Left cardiac atrium (tissue), 4 donors: ENCODE measurements at places on chromosomes 3 and 15. TPM values are rescaled to one million over a fixed set of nuclear protein-coding genes. Genes with fewer than 3 reads are reported as not detected.

GRCh38 chr3:45017821-45018220 is 8.3 kb upstream of the CLEC3B start:
- DNase-seq = no peak

DNA sequence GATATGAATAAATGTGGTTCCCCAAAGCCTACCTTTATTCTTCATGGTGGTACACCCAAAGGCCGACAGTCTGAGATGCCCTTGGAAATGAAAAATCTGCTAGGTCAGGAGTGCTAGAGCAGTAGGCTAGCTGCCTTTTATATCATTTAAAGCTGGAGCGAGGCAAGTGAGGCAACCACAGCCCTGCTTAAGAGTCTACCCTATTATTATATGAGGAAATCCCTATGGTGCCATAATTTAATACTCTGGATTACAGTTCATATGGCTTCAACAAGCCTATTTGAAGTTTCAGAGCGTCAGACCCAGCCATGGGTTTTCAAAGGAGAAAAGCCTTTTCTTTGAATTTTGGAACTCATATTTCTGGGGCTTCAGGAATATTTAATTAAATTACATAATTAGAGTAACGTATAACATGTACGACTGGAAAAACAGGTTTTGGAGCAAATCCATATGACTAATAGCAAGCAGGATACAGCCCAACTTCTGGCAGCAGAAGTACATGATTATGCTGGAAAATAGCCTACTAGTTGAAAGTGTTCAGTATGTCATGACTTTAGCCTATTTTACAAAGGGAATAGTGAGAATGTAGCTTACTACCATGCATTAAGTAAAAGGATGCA is 18.0 kb upstream of the SLTM start:
- no peak for DNase-seq

DNA sequence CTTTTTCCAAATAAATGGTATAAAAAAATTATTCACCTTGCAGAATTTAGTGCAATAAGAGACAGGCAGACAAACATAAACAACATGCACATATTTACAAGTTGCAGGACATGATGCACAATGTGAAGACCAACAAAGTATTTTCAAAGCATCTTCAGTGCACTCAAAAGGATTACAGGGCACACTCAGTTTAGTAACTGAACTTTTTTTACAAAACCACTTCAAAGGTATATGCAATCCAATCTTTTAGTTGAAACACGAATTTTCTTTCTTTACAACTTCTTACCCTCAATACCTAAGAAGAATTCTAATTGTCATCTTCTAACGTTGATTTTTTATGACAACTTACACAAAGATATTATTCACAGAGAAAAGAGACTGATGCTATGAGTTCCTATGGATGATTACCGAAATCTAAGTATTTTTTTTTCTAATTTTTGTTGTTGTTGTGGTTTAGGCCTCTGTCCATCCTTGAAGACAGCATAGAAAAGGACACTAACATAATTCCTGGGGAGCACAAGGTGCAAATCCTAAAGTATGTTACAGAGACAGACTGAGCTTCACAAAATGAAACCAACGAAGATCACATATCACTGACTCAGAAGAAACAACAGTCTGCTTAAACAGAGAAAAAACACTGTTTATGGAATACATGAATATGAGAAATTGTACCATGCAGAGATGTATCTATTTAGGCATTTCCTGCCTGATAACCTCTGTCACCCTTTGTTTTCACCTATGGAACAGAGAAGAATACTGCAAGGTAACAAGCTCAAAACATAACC is 50.3 kb downstream of the ZMAT3 start:
- DNase-seq = no peak

- DNase-seq = no peak
Measured at GRCh38 chr3:37310666-37311050, 136.3 kb upstream of the LRRFIP2 start.

GRCh38 chr3:184377882-184378445 is at the start of gene THPO:
TSS of gene THPO (minus strand) at chr3:184378207. CDS start at chr3:184376259, 1,948 bp downstream.
- no peak for DNase-seq

DNA sequence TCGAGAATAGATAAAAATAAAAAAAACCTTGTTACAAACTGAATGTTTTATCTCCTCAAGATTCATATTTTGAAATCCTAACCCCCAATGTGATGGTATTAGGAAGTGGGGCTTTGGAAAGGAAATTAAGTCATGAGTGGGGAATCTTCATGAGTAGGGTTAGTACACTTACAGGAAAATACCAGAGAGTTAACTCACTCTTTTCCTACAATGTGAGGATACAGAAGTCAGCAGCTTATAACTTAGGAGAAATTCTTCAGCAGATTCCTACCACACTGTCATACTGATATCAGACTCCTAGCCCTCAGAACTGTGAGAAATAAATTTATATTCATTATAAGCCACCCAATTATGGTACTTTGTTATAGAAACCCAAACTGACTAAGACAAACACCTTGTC is 453.1 kb downstream of the GBE1 start:
- no peak for DNase-seq

GRCh38 chr3:141942006-141942405 is 65.6 kb downstream of the ATP1B3 start:
- no peak for DNase-seq

Gene TIPIN
- total RNA-seq = 6.1 TPM

Gene CCDC54
- not detected for total RNA-seq

Gene WNT5A
- total RNA-seq = 3.0 TPM

Gene SOX14
- total RNA-seq = not detected

Gene KNL1
- 1.1 TPM for total RNA-seq

Gene DCUN1D1
- total RNA-seq = 30.5 TPM
